Right cardiac atrium (tissue), 5 donors: ENCODE measurements at places on chromosomes 7 and 10. TPM values are rescaled to one million over a fixed set of nuclear protein-coding genes. Genes with fewer than 3 reads are reported as not detected.

The AGR3 gene
- not detected for total RNA-seq

The TFPI2 gene
- 3.9 TPM for total RNA-seq

The SUN3 gene
- total RNA-seq: not detected

The PRSS37 gene
- total RNA-seq: not detected

The STEAP4 gene
- total RNA-seq: 26.0 TPM

The TAS2R5 gene
- total RNA-seq: 0.40 TPM

The CPA2 gene
- not detected for total RNA-seq

The UTF1 gene
- total RNA-seq: not detected

The SPDYE5 gene
- 0.17 TPM for total RNA-seq

The ARHGAP22 gene
- total RNA-seq: 6.2 TPM

The TRIM4 gene
- total RNA-seq: 10.0 TPM

The RNF32 gene
- 1.3 TPM for total RNA-seq

The SPDYE1 gene
- not detected for total RNA-seq

The TFR2 gene
- 0.25 TPM for total RNA-seq

The ZPBP gene
- total RNA-seq: not detected

The FGL2 gene
- total RNA-seq: 30.2 TPM

The SLC13A1 gene
- total RNA-seq: not detected

The TRIM8 gene
- total RNA-seq: 120 TPM

The EPDR1 gene
- 24.0 TPM for total RNA-seq

The ABCB1 gene
- 0.51 TPM for total RNA-seq

The OPN4 gene
- total RNA-seq: 1.0 TPM

The RBP3 gene
- not detected for total RNA-seq

The LRMDA gene
- total RNA-seq: 42.7 TPM

The CALML3 gene
- total RNA-seq: not detected

The PIK3CG gene
- 3.3 TPM for total RNA-seq

The CYP2E1 gene
- 1.3 TPM for total RNA-seq

The AS3MT gene
- total RNA-seq: 14.1 TPM

The CADPS2 gene
- total RNA-seq: 10.4 TPM

The ADAM8 gene
- 1.6 TPM for total RNA-seq

The BEND7 gene
- total RNA-seq: 14.3 TPM

The AKR1D1 gene
- not detected for total RNA-seq

The ZNF804B gene
- total RNA-seq: 0.48 TPM

The SP4 gene
- total RNA-seq: 9.8 TPM

The SPOCK2 gene
- total RNA-seq: 7.8 TPM

The COBL gene
- total RNA-seq: 53.3 TPM

The CCDC172 gene
- not detected for total RNA-seq

The GOT1 gene
- total RNA-seq: 344 TPM

The FFAR4 gene
- 0.49 TPM for total RNA-seq

The NPFFR1 gene
- not detected for total RNA-seq

The SPAM1 gene
- total RNA-seq: not detected
